Calu3 (cell line): ENCODE measurements at places on chromosomes 5 and 9. TPM values are rescaled to one million over a fixed set of nuclear protein-coding genes. Genes with fewer than 3 reads are reported as not detected.

DNA sequence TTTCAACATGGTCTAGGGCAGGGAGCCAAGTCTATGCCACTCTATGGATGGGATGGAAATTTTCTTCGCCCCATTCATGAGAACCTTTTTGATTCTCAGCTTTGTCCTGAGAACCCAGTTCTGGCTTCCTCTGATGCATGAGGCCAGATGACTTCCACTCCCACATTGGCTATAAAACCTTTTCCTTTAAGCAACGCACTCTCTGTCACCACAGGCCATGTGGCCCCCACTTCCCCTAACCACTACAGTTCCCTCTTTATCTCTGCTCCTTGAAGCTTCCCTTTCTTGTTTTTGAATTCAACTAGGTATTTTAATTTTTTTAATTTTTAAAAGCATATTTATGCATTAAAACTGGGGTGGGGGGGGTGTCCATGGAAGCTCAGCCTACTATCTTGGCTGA lies 401.3 kb downstream of the ENC1 start:
- no peak for DNase-seq

GRCh38 chr5:123115020-123115419 lies 26.0 kb downstream of the PRDM6 start:
- DNase-seq, result no peak

DNA sequence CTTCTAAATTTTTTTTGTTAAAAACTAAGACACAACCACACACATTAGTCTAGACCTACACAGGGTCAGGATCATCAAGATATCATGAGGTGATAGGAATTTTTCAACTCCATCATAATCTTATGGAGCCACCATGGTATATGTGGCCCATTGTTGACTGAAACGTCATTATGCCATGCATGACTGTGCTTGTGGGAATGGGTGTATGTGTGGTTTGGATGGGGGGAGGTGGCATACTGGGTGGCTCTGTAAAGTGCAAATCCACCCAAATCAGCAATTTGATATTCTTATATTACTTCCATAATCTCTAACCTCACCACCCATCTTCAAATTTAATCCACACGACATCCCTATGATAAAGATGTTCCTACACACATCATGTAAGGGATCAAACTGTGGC lies 21.0 kb downstream of the ADRB2 start:
- no peak for DNase-seq

DNA sequence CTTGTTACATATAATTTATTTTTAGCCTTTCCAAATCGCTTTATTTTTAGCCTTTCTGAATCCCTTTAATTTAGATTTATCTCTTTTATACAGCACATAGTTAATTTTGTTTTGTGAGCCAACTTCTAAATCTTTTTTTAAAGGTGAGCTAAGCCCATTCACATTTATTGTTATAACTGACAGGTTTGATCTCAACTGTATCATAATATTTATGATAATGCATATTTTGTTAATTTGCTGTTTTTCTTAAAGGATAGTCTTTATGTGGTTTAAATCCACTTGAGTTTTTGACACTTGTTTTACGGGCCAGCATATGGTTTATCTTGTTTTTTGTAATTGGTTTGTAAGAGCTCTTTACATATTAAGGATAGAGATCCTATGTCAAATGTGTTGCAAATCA lies 177.8 kb upstream of the SMIM23 start:
- DNase-seq, result no peak

DNA sequence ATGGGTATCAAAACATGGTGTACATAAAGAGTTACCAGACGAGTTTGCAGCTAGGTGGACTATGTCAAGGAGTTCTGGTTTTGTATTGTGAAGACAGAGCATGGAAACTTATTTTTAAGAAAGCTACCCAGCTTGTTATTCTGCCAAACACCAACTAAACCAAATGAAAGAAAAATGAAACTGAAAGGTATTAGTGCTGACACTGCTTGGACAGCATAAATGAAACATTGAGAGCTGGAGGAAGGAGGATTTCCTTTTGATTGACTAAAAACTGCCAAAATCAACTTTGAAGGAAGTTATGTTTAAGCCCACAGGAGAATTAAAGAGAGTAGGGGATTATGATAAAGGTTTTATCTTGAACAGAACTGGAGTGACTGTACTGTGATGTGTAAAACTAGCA lies 766.2 kb downstream of the PTPRD start:
- DNase-seq, result no peak

- DNase-seq, result no peak
These were observed 23.9 kb downstream of the TPPP start for GRCh38 chr5:669111-669841.

GRCh38 chr9:17425384-17425783 lies 153.5 kb upstream of the SH3GL2 start:
- DNase-seq, result no peak

GRCh38 chr9:101582553-101582952 lies 12.2 kb downstream of the PPP3R2 start:
- DNase-seq, result no peak

DNA sequence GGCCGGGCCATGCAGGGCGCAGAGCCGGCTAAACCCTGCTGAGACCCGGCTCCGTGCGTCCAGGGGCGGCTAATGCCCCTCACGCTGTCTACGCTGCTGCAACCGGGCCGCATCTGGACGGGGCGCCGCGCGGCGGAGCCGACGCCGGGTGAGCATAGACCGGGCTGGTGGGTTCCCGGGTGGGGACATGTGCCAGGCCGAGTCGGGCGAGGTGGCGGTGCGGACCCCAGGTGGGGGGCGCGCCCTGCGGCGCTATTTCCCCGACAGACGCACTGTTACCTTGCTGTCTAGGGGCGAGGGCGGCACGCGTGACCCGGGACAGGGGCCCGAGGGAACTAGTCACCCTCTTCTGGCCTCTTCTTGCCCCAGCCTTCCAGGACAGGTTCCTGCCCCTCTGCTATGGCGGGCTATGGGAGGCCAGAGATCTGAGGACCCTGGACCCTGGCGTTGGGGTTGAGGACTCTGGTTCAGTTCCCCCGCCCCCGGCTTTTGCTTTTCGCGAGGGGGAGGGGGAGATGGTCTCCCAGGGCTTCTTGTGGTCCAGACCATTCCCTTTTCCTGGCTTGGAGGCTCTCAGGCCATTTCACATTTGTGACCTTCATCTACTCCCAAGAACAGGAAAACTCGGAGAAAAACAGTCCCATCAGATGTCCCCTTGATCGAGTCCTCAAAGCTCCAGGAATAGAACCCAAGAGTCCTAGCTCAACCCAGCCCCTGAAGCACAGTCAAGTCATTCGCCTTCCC lies 536 bp downstream of the SLC27A4 start:
- DNase-seq, result no peak

DNA sequence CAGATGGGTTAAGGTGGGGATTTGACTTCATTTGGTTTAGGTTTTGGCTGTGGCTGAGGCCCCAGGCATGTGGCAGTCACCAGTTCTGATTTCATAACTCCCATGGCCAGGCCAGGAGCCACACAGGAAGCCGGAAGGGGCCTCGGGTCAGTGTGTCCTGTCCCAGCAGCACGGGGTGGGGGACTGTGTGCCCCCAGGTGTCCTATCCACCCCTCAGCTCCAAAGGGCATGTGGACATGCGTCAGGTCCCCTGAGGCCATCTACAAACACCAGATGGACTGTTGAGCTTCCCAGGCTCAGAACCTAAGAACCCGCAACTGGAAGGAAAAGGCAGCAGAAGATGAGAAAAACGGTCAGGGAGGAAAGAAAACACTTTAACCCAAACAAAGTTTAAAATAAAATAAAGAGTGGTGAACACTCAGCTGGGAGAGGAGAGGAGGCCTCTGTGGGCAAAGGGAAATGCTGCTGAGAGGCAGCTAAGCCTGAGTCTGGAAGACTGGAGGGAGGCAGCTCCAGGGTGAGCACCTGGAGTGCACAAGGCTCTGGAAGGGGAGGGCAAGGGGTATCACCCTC lies 260.8 kb downstream of the AUH start:
- DNase-seq, result no peak

- DNase-seq, result no peak
These were observed 389.4 kb downstream of the CDH9 start for GRCh38 chr5:26649000-26649399.

- peak; percentile 39 for DNase-seq
These were observed 3.0 kb upstream of the HRCT1 start for GRCh38 chr9:35903049-35903448.

DNA sequence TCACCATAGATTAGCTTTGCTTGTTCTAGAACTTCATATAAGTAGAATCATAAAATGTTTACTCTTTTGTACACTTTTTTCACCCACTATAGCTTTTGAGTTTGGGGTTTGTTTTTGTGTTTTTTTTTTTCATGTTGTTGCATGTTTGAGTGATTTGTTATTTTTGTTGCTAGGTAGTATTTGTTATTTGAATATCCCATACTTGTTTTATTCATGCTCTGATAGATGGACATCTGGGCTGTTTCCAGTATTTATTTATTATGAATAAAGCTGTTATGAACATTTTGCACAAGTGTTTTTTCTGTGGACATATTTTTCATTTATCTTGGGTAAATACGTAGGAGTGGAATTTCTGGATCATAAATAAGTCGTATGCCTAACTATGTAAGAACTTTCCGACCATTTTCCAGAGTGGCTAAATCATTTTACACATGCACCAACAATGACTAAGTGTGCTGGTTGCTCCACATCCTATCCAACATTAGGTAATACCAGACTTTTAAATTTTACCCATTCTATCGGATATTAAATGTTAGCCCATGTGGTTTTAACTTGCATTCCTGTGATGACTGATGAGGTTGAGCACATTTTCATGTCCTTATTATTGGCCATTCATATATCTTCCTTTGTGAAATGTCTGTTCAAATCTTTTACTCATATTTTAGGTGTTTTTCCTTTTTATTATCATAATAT lies 69.1 kb upstream of the NR4A3 start:
- no peak for DNase-seq

GRCh38 chr5:137666461-137666850 lies 69.4 kb downstream of the KLHL3 start:
- DNase-seq, result no peak

- no peak for DNase-seq
These were observed 12.2 kb downstream of the AFAP1L1 start for GRCh38 chr5:149283626-149284480.

- no peak for DNase-seq
These were observed 8.5 kb downstream of the CRAT start for GRCh38 chr9:129102095-129102525.

DNA sequence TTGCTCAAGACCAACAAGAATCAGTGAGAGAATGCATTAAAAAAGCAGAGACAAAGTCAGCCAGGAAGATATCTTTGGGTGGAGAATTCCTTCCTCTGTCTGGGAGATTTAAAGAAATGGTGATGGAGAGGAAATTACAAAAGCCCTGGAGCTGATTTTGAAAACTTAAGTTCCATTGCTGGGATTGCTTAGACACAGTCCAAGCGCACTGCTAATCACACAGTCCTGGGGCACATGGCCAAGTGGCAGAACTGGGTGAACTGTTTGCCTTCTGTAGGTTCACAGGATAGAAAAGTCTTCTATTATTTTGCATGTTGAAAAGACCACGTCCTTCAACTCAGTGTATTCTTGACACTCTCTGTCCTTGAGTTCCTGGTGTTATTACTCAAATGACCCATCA lies 284.9 kb upstream of the FBXL7 start:
- DNase-seq, result no peak

DNA sequence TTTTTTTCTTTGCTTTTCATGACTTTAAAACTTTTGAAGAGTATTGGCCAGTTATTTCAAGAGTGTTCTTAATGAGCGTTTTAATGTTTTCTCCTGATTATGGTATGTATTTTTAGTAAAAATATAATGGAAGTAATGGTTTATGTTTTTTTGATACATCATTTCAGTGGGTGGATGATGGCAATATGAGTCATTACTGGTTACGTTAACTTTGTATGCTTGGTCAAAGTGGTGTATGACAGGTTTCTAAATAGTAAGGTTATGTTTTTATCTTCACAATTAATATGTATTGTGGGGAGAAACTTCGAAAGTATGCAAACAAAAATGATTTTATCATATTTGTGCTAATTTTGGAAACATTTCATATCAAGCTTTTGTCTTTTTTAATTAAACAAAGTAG lies 176.7 kb upstream of the PRDM9 start:
- DNase-seq, result no peak

DNA sequence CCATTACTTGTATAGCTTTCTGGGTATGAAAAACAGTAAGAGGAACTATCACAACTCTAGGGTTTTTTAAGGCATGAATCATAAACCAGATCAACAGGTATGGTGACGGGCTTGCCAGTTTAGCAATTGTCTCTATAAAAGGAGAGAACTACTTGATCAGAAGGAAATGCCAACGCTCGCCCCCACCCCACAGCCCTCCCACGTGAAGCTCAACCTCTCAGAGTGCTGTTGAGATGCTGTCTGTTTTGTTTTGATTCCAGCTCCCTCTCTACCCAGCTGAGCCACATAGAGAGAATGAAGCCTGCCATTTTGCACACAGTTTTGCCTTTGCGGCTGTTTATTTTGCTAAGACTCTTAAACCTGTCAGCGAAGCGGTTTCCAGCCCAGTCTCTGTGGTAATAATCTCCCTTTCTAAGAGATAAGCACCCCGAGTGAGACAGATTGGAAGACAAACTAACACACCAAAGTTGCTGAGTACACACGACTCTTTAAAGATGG lies 257.9 kb upstream of the ANKRD55 start:
- DNase-seq, result peak; percentile 88

GRCh38 chr5:150320044-150320613 lies 17.4 kb upstream of the ARSI start:
- peak; percentile 70 for DNase-seq

DNA sequence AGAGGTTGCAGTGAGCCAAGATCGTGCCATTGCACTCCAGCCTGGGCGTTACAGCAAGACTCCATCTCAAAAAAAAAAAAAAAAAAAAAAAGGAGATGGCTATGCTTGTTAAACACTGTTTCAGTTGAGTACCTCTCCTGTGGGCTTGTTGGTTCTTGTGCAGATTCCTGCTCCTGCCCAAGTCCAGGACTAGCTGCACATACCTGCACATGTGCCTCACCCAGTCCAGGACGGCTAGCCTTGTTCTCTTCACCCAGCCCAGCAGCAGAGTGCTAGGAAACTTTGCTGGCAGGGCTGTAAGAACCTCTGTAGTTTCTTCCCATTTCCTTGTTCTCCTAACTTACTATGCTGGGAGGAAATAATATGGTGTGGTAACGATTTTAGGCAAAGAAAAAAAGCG lies 234.1 kb upstream of the DMRT1 start:
- no peak for DNase-seq

DNA sequence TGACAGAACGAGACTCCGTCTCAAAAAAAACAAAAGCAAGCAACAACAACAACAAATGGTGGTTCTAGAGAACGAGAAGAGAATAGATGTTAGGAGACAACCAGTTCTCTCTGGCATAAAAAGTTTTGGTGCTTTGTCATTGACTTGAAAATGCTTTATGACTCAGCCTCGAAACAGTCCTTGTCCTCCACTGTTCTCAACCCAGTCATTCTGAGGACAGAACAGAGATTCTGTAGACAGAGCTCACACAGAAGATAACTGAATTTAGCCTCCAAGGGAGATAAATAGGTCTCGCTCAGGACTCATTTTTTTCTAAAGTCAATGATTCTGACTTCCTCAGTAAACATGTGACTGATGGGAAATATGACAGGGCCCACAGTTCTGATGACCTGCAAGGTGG lies 76.0 kb upstream of the FSTL4 start:
- no peak for DNase-seq

OGN gene
- not detected in 2 replicates for total RNA-seq

CAMK4 gene
- total RNA-seq, result 19.4 and 23.3 TPM in 2 replicates

SLC25A25 gene
- 19.5 and 22.1 TPM in 2 replicates for total RNA-seq

ANKRD34B gene
- total RNA-seq, result 0.29 and 0.40 TPM in 2 replicates

SH3RF2 gene
- 21.9 and 25.1 TPM in 2 replicates for total RNA-seq

PCDHGB1 gene
- total RNA-seq, result 0.19 and 0.20 TPM in 2 replicates

KIF4B gene
- total RNA-seq, result not detected in 2 replicates

PCDHB6 gene
- total RNA-seq, result not detected in 2 replicates

SLC25A51 gene
- 9.3 and 10.3 TPM in 2 replicates for total RNA-seq

HTR1A gene
- total RNA-seq, result not detected in 2 replicates

PCDHA10 gene
- 0.78 and 0.91 TPM in 2 replicates for total RNA-seq

C9orf43 gene
- 0.33 and 0.51 TPM in 2 replicates for total RNA-seq
